ENCODE measurements at places on chromosomes 16 and 17.
A peak's percentile ranks its signal among the peaks of the same experiment; 100 is the strongest.

DNA sequence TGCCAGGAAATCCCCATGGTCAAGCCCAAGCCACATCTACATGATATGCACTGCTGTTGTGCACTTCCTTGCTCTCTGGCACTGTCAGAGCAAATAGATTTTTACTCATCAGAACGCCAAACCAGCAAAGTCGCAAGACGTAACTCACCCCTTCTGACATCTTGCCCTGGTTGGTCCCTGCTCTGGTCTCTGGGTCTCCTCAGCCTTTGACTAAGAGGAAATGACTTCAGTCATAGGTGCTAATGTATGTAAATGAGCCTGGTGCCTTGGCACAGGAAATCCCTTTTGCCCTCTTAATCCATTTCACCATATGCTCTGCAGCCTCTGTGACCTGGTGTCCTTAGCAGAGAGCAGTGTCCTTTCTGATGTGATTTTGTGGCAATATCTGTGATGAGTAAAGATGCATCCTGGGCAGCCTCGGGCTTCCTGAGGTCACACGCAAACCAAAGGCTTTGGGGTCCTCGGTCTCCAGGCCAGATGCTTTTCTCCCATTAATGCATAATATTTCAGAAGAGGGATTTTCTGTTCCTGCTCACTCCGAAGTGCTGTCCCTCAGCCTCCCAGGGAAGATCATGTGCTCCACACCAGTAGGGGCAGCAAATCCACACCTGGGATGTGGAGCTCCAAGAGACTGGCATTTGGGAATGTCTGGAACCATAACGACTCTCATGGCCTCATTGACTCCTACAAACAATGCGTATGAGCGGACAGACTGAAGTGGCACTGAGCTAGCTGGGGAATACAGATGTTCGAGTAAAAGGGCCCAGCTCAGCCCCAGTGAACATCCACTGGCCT lies 66.9 kb downstream of the GP2 start:
- no peak for DNase-seq

DNA sequence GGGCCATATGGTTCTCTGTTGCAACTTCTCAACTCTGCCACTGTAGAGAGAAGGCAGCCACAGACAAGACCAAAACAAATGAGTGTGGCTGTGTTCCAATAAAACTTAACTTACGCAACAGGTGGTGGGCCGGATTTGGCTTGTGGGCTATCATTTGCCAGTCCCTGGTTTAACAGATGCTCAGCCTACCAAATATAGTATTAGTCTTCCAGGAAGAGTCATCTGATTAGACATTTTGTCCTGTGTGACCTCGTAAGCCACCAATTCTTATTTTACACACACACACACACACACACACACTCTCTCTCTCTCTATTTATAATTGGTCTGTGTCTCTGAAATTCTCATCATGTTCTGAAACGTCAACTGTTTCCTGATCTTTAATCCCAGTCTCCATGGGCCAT lies 245.9 kb downstream of the XYLT1 start:
- DNase-seq = no peak

DNA sequence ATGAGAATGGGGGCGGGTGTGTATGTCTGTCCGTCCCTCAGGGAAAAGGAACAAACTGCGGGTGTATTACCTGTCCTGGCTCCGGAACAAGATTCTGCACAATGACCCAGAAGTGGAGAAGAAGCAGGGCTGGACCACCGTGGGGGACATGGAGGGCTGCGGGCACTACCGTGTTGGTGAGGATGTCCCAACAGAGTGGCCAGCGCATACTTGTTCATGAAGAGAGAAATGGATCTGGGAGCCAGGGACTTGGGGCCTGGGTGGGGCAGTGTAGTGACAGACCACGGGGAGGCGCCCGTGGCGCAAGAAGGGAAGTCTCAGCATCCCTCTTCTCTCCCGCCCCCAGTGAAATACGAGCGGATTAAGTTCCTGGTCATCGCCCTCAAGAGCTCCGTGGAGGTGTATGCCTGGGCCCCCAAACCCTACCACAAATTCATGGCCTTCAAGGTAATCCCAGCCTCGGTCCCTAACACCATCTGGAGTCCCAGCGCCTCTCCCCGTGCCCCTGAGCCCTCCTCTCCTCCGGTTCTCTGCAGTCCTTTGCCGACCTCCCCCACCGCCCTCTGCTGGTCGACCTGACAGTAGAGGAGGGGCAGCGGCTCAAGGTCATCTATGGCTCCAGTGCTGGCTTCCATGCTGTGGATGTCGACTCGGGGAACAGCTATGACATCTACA lies 3.5 kb upstream of the C17orf107 start:
- DNase-seq = no peak

DNA sequence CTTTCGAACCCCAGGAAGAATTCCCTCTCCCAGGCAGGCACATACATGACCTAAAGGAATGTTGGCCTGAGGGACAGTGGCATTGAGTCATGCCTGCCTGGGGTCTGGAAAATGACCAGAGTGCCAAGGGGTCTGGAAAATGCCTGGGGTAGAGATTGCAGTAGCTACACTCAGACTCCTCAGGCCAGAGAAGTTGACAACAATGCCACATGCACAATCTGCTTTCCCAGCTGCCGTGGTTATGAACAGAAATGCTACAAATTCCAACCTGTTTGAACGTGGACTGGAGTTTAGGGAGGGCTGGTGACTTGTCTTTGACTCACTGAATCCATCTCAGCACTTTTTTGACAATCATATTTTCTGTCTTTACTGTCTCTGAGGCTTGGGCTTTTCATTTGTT lies 250.0 kb downstream of the ABCC12 start:
- no peak for DNase-seq

DNA sequence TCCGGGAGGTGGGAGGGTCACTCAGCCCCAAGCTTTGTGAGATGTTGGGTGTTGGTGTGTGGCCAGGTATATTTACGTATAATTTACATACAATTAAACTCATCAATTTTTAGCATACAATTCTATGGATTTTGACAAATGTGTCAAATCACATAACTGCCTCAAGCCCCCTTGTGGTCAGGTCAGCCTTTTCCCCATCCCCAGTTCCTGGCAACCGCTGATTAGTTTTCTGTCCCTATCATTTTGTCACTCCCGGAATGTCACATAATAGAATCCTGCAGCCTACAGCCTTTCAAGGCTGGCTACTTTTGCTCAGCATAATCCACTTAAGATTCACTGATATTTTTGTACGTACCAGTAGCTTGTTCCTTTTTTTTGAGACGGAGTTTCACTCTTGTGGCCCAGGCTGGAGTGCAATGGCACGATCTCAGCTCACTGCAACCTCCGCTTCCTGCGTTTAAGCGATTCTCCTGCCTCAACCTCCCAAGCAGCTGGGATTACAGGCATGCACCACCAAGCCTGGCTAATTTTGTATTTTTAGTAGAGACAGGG lies 19.3 kb upstream of the RAI1 start:
- DNase-seq = no peak

GRCh38 chr16:85229869-85230462 lies 117.7 kb upstream of the CIBAR2 start:
- DNase-seq = no peak

DNA sequence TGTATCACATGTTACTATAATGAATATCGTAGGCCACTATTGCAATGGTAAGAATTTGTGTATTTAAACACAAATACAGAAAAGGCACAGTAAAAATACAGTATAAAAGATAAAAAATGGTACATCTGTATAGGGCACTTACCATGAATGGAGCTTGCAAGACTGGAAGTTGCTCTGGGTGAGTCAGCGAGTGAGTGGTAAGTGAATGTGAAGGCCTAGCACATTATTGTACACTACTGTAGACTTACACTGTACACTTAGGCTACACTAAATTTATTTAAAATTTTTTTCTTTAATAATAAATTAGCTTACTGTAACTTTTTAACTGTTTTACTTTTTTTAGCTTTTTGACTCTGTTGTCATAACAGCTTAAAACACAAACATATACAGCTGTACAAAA lies 42.5 kb downstream of the AKAP10 start:
- no peak for DNase-seq

GRCh38 chr16:2196162-2196980 lies at the start of gene CASKIN1:
Gene CASKIN1 (minus strand): TSS chr16:2196605. CDS start chr16:2196432, 173 bp downstream.
- DNase-seq = no peak

DNA sequence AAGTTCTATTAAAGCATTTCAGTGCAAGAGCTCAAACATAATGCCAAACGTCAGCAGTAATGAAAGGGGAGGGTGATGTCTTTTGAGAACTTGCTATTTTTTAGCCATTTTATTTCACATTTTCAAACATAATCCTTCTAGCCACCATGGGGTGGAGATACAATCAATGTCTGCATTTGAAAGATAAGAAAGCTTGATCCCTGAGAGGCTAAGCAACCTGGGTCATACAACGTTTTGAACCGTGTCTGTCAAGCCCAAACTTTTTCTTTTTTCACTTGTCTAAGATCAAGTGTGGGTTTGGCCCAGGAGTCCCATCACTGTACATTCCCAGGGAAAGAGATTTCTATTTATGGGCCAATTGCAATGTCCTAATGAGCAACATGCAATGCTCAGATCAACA lies 331.1 kb downstream of the SLC39A11 start:
- DNase-seq = no peak

GRCh38 chr17:20172376-20172775 lies 163.2 kb downstream of the SPECC1 start:
- DNase-seq = no peak

DNA sequence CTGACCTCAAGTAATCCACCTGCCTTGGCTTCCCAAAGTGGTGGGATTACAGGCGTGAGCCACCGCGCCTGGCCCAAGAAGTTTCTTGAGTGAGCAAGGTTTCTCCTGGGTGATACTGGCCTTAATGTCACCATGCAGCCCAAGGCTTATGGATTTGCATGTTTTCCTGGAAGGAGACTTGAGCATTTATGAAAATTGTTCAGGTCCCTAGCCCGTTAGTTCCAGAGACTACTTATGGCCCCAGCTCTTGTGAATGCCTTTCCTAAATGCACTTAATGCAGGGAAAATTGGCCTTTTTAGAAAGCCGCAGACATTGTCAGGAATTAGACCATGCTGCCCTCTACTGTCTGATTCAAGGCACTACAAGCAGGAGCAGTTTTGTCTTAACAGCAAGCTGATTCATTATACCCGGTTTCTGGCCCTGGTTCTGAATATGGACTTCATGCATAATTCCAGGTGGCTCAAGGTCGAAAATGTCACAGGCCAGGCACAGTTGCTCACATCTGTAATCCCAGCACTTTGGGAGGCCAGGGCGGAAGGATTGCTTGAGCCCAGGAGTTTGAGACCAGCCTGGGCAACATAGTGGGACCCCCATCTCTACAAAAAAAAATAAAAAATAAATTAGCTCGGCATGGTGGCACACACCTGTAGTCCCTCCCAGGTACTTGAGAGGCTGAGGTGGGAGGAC lies 91.3 kb downstream of the SNX29 start:
- no peak for DNase-seq

- no peak for DNase-seq
Observed at GRCh38 chr17:38925263-38925995, at the start of gene LASP1NB. Gene LASP1NB (plus strand): TSS chr17:38925614.

- DNase-seq = no peak
Observed at GRCh38 chr16:57642160-57643135, 14.0 kb downstream of the ADGRG1 start.

- no peak for DNase-seq
Observed at GRCh38 chr17:37274461-37274860, 101.3 kb upstream of the C17orf78 start.

GRCh38 chr17:37375706-37376105 lies at the start of gene C17orf78:
Gene C17orf78 (plus strand): TSS chr17:37375985. CDS start chr17:37376093, 108 bp downstream.
- DNase-seq = no peak

DNA sequence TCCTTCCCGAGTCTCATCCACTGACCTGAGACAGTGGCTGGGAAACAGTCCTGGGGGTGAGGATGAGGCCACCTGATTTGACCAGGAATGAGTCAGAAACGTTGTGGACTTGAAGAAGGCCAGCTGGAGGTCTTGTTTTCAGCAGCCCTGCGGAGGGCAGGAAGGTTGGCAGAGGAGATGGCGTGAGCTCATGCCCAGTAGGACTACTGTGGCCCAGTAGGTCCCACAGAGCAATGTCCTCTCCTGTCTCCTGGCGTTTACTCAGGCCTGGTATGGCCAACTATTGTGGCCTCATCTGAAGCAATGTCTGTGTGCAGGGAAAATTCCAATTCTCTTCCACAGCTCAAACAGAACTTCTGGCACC lies 84.1 kb upstream of the DNAJA2 start:
- no peak for DNase-seq

GRCh38 chr17:43673516-43674323 lies 12.0 kb upstream of the MEOX1 start:
- DNase-seq = peak; percentile 48

GRCh38 chr17:33239702-33240101 lies 53.4 kb downstream of the ASIC2 start:
- DNase-seq = no peak

DNA sequence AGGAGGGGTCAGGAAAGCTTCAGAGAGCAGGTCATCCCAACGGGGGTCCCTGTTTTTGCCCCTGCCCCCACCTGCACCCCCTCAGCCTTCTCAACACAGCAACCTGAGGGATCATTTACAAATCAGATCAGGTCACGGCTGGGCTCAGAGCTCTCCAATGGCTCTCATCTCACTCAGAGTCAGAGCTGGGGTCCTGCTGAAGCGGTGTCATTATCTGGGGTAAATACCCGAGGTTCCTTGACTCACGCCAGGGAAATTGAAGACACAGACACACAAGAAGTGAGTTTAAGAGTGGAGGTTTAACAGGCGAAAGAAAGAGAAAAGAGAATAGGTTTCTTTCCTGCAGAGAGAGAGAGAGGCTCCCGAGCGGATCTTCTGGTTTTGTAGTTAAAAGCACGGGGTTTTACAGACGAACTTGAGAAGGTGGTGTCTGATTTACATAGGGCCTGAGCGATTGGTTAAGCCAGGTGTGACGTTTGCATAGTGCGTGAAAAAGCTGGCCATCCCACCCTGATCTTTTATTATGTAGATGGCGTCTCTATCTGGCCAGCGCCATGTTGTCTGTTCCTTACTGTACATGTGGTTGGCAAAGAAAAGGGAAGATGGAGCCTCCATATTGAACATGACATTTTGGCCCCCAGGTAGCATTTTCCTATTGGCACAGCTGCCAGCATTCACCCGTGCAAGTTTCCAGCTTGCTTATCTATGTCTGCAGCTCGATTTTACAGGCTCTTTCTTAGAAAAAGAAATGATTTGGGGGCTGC lies 51.4 kb downstream of the WSB1 start:
- DNase-seq = no peak

GRCh38 chr16:1381612-1382406 lies 30.1 kb downstream of the GNPTG start:
- no peak for DNase-seq

DNA sequence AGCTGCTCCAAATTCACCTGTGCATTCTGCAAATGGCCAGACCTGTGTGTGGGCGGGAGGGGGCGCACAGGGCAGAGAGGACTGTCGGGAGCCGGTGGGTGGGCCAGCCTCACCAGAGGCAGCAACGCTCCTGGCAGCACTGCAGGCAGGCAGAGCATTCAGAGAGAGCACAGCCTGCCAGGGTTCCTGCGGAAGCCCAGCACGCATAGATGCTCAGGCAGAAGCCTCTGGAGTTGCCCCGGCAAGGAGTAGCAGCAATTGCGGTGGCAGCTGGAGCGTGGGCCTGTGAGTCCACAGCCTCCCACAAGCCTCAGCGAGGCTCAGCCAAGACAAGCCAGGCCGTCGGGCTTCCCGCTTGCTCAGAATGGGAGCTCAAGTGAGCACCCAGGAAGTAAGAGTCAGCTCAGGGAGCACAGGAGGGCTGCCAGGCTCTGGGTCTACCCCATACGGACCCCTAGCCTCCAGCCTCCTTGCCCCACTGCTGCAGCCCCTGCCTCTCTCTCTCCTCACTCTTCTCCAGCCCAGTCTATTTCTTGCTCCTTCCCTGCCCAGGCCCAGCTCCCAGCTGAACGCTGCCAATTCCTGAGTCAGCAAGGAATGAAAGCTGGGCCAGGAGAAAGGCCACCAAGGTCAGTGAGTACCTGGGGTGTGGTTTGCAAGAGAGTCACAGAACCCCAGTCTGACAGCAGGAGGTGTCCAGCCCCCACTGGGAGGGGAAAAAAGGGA lies 9.6 kb downstream of the EMC6 start:
- DNase-seq = no peak

Data from stimulated activated CD4-positive, alpha-beta T cell treated with anti-CD3 and anti-CD28 coated beads, Interleukin-15, amount 100 ng/mL, for 1 hour (primary cell).